ENCODE measurements at places on chromosomes 5 and 9.

- no peak for DNase-seq
These were observed 482.7 kb downstream of the RAB3C start for GRCh38 chr5:59065554-59065953.

- no peak for DNase-seq
These were observed 3.2 kb upstream of the SET start for GRCh38 chr9:128685636-128686489.

DNA sequence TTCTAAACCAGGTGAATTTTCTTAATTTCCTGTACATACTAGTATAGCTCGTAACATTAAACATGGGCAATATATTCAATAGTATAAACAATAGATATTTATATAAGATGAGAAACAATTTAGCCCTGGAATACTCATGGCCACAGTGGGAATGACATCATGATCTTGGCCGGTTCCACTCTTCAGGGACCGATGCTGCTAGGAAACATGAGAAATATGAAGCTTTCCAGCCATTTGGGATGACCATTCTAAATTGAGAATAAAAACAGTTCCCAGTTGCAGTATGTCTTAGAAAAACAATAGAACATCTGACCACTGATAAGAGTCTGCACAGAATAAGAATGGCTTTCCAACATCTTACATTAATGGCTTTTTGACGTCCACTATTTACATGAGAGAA lies 33.3 kb upstream of the SLCO6A1 start:
- DNase-seq, result no peak

GRCh38 chr5:136799806-136800372 lies 434.5 kb upstream of the TRPC7 start:
- DNase-seq, result no peak

- no peak for DNase-seq
These were observed 60.5 kb downstream of the BARX1 start for GRCh38 chr9:93894691-93895079.

DNA sequence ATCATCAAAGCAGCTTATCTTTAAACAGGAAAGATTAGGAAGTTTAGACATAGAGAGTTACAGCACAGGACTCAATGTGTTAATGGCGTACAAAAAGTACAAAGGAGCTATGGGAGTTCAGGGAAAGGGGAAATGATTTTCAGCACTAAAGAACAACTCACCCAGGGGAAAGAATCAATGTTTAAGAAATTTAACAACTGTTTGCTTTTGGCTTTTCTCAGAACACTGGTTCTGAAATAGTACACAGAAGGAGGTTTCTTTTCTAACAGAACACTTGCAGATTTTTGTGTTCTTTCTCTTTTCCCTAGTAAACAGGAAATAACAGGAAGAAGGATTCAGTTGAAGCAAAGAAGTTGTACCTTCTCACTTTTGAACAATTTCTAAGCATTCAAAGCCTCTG lies 71.3 kb upstream of the GHR start:
- no peak for DNase-seq

All from vagina (tissue), 2 donors.